ENCODE measurements at places on chromosomes 12 and 14. TPM values are rescaled to one million over a fixed set of nuclear protein-coding genes. Genes with fewer than 3 reads are reported as not detected.
A peak's percentile ranks its signal among the peaks of the same experiment; 100 is the strongest.

- DNase-seq: no peak
Observed at GRCh38 chr12:130433411-130433810, 95.7 kb downstream of the PIWIL1 start.

DNA sequence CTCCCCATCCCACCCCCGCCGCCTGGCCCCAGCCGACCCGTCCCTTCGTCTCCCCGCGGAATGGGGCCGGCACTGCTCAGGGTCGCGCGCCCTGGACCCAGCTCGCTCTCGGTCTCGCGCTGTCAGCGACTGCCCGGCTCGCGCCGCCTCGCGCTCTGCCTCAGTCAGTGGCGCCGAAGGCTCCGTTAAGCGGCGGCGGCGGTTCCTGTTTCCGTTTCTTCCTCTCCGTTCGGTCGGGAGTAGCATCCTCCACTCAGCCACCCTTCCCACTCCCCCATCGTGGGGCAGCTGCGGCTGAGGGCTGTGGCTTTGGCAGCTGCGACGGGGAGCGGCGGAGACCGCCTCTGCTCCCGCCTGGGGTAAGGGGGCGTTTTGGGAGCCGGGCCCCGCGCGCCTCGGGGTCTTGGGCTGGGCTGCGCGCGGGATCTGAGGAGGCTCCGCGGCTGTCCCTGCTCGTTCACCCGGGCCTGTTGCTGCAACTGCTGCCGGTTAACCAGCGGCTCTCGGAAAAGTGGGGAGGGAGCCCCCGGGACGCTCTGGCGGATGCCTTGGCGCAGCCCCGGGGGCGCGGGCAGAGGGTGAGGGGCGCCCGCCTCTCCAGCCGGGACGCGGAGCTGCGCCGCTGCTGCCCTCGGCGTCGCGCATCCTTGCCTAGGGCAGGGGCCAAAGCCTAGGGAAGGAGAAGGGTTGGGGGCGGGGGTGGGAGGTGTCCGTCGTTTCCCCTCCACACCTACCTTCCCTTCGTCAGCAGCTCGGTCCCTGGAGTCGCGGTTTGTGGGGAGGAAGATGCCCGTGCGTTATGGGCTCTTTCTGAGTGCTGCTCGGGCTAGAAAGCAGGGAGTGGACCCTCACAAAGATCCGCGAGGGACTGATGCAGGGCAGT lies 567 bp downstream of the FUT8 start:
- DNase-seq: no peak

ACSM4 gene
- not detected for total RNA-seq

DNA sequence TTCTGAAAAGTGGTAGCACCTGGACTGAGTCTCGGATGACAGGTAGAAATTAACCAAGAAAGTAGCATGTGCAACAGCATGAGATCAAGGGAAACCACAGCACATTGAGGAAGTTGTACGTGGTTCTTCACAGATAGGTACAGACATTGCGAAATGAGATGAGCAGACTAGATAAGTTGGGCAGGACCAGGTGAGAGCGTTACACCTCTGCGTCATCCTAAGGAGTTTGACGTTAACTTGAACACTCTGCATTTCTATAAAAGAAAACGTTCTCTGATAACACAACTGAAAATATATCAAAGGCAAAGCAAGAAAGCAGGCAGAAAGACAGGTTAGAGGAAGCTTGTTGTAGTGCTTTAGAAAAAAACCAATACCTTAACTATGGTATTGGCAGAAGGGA lies 98.5 kb upstream of the RASSF8 start:
- DNase-seq: peak; percentile 70

- no peak for DNase-seq
Observed at GRCh38 chr14:53295985-53296582, 143.0 kb upstream of the DDHD1 start.

DNA sequence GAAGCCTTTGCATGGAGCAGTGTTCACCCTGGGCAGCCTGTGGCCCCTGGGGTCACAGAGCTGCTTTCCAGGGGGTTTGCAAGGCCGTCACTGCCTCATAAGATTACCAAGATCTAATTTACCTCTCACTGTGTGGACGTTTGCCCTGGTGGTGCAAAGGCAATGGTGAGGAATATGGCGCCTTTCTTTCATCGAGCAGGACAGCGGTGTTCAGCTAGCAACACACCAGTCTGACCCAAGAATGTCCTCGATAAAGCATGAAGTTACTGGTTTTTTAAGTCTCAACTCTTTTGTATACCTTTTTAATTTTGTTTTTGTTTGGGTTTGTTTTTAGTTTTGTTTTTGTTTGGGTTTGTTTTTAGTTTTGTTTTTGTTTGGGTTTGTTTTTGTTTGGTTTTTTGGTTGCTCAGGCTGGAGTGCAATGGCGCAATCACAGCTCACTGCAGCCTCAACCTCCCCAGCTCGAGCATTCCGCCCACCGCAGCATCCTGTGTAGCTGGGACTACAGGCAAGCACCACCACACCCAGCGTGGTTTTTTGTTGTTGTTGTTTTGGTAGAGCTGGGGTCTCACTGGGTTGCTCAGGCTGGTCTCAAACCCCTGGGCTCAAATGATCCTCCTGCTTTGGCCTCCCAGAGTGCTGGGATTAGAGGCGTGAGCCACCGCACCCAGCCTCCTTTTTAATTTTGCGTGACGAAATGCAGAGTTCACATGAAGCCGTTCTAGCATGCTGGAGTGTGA lies 57.9 kb downstream of the PPP2R5C start:
- DNase-seq: peak; percentile 78

- no peak for DNase-seq
Observed at GRCh38 chr12:3316776-3317480, 174.1 kb upstream of the PRMT8 start.

GRCh38 chr12:39145175-39145999 lies 240.0 kb upstream of the CPNE8 start:
- no peak for DNase-seq

DNA sequence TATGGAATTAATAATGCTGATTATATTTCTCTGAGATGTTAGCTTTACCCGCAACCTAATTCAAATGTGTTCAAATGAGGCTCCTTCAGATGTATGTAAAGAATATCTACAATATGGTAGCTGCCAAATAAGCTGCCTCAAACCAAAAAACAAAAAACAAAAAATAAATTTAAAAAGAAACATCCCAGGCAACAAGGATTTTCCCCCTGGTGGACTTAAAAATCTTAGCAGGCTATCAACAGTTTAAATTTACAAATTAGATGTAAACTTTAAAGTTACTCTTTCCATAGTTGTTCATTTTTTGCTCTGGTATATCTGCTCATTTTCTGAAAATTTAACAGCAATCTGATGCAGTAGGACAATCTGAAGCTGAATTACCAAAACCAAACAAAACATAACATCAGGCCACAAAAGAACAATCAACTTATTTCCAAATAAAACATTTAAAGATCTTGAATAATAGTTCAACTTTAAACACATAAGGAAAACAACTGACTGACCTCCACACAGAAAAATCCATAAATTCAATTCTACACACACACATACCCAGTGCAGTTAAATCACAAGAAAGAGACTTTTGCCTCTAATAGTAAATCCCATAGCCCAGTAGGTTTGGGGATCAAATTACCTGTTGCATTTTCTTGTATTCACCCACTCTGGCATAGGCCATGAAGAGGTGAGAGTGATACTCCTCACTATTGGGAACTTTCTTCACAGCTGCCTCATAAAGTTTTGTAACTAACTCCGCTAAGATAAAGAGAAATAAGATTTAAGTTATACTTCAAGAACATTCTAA lies 21.3 kb downstream of the NAA25 start:
- no peak for DNase-seq
